NCI-H1048 (cell line): ENCODE measurements at places on chromosomes 6 and 20.

GRCh38 chr6:157731221-157731620 is 91.8 kb upstream of the SNX9 start:
- DNase-seq, result no peak

DNA sequence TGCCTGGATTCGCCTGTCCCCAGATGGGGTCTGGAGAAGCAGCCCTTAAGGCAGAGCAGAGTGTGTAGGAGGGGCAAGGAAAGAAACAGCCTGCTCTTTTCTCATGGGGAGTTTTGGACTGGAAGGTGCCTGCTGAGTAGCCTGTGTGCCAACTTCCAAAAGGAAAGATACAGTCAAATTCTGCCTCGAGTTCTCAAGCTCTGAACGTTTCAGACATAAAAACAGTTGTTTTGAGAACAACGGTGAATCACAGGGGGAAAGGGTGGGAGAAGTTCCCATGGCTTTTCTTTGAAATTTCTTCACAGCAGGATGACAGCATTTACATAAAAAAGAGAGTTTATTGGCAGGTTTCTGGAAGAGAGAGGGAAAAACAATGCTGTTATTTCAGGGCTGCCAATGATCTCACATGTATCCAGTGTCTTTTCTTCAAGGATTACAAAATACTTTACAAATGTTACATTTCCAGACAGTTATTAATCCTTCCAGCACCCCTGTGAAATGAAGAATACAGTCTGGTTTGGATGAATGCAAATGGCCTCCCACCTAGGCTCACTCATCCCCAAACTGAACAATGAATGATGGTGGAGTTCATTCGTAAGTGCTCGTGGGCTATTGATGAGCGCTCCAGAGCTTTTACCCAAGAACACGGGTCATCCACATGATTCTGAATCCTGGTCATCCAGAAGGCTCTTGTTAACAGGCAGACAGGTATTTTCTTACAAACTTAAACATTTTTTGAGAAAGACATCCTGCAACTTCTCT is 33.8 kb upstream of the ECI2 start:
- DNase-seq, result no peak

DNA sequence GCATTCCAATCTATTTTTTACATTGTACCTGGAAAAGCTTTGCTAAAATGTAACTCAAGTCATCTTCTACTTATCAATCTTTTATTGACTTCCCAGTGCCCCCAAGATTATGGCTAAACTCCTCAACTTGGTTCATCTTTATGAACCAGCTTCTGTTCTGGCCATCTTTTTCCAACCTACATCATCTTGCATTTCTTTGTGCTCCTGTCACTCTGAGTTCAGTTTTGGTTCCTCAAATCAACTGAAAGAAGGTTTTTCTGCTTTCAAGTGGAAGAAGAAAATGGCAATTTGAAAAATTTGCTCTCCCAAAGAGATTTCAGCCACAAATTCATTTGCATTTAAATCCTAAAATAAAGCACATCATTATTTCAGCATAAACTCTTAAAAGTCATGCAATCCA is 41.8 kb downstream of the GPX5 start:
- DNase-seq, result no peak

DNA sequence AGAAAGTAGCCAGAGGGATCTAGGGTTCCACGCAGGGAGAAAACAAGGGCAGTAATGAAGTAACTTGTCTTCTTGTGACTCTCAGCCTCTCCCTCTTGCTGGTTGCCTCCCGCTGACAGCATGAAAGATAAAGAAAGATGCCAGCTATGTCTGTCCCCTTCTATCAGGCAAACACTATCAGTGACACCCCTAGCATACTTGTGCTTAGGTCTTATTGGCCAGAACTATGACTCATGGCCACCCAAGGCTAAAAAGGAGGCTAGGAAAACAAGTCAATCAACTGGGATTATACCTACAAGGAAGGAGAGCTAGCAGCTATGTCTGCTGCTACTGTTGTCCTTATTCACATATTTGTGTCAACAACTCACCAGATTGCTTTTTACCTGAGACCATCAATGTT is 206.8 kb upstream of the SOX4 start:
- DNase-seq, result no peak
